ENCODE measurements at places on chromosomes 5 and 9.

GRCh38 chr5:7628248-7628647 lies 222.7 kb downstream of the CFAP90 start:
- no peak for DNase-seq

DNA sequence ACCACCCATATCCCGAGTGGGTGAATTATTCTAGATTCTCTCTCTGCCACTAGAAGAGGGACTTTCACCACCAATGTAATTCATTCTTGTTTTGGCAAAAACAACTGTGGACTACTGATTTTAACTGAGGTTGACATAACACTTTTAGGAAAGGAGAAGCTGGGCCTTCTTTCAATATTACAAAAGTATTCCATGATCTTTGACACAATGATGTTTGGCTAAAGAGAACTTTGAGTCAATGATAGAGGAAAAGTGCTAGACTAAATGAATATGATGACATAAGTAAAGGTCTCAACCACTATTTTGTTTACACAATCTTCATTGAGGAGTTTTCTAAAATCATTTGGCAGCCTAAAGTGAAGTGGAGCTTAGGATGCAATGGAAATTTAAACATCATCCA lies 336.9 kb upstream of the PDE4D start:
- no peak for DNase-seq

- no peak for DNase-seq
Observed at GRCh38 chr9:114511978-114512874, 7.0 kb upstream of the WHRN start.

GRCh38 chr5:39533749-39534148 lies 109.0 kb upstream of the DAB2 start:
- no peak for DNase-seq

DNA sequence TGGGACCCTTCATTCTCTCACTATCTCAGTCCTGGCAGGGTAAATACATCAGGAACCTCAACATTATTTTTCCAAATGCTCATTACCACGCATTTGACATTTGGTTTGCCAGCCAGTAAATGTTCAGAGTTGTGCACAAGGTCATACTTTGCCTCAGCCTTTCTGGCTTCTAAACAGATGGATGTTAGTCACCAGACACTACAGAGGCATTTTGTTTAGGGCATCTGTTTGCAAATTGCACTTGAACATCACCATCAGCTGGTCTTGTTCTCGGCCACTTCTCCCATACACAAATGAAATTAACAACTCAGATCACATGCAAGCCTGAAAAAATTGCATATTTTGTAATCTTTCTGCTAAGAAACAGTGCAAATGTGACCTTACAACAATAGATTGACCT lies 75.0 kb upstream of the SLC1A1 start:
- DNase-seq: no peak

DNA sequence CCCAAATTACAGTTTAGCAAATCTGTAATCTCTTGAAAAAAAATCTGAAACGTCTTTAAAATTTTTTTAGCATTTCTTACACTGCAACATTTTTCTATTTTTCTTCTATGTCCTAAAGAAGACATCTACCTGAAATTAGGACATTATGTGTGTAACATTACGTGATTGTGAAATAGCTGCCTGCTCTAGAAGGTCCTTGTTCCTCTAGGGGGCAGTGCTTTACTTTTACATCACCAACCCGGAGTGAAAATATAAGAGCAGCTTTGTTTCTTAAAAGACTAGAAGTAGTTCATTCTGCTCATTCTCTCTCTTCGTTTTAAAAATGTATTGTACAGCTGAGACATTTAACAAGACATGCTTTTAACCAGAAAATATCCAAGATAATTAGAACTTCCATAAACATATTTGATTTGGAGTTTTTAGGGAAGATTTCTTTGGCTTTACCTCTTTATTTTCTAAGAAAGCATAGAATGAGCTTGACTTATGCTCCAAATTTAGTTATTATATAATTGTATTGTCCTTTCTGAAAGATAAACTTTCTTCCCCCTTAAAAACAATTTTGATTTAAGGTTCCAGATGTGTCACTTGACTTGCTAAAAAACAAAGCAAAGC lies 48.1 kb upstream of the RIOK2 start:
- peak; percentile 79 for DNase-seq

- DNase-seq: no peak
Observed at GRCh38 chr5:179223961-179224360, 121.3 kb downstream of the ADAMTS2 start.

GRCh38 chr5:14669975-14670374 lies 5.5 kb downstream of the OTULIN start:
- peak; percentile 34 for DNase-seq

DNA sequence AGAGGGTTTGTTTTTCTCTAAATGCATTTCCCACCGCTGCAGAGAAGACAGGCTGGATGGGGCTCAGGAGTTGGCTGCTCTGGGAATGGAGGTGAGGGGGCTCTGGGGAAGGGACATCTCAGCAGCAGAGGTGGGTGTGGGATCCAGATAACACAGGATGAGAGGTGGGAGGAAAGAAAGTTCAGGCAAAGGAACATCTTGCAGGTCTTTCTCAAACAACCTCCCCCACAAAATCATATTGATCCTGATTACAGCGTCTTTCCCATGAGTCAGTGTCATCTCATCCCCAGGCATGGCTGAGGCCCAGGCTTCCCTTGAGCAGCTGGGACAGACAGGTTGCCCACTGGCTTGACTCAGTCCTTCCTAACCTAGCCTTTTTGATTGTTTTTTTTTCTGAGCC lies 11.3 kb upstream of the ACSL6 start:
- no peak for DNase-seq

- DNase-seq: no peak
Observed at GRCh38 chr9:108654566-108654965, 201.2 kb downstream of the ACTL7B start.

DNA sequence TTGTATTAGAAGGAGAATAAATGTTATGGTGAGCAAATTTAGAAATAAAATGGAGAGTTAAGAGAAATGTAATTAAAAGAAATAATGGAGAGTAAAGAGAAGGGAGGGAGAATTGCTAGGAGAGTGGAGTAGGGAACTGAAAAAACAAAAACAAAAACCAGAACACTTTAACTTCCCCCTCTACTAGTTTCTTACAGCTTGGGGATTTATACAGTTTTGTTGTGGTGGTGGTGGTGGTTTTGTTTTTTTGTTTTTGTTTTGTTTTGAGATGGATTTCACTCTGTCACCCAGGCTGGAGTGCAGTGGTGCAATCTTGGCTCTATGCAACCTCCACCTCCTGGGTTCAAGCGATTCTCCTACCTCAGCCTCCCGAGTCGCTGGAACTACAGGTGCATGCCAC lies 322.4 kb downstream of the TMEM167A start:
- no peak for DNase-seq

GRCh38 chr9:129511285-129511900 lies 109.5 kb downstream of the C9orf50 start:
- DNase-seq: no peak

DNA sequence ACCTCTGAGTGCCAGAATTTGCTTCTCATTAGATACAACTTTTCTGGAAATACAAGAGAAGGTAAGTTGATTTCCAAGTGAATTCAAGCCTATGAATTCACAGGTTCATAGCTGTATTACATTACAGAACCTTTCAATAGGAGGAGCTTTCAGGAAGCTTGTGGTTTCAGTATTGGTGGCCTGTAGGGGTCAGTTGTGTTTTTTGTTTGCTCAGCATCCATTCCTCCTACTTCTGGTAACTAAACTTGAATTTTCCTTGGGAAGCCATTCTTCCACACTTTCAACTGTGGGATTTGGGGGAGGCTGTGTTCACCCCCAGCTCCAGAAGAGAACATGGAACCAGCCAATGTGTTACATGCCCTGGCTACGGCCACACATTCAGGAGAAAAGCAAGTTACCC lies 5.6 kb upstream of the CYSTM1 start:
- DNase-seq: no peak

DNA sequence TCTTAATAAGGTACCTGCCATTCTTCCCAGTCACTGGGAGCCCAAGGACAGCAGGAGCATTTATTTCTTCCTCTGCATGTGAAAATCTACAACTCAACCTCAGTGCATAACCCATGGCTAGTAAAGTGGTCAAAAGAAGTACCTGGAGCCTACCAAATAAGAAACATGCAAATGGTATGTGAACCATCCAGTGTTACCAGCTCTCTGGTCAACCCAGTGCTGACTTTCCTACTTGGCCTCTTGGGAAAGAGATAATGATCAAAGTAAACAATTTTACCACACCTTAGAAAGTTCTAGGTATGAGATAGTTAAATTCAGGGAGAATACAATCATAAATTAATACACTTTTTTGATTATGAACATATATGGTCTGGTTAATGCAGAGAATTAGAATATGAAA lies 325.6 kb downstream of the ENC1 start:
- no peak for DNase-seq

- DNase-seq: no peak
Observed at GRCh38 chr5:120545951-120546350, 81.9 kb downstream of the PRR16 start.

DNA sequence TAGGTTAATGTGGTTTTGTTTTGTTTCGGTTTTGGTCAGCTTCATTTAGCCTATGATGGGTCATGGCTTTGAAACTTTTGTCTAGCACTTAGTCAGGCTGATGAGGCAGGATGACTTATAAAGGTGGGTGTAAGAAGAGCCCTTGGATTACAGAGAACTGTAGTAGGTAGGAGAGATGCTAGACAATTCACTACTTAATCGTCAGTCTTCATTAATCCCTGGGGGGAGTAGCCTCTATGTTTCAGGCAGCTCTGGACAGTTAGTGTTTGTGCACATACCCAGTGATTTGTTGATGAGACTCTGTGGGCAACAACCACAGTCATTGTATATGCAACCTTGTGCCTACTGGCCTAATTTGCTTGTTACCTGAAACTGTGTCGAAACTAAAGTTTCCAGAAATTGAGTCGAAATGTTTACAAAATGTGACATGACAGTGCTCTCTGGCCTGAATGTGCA lies 113.3 kb downstream of the MTREX start:
- DNase-seq: no peak

- DNase-seq: no peak
Observed at GRCh38 chr5:169174923-169175322, 126.0 kb downstream of the SLIT3 start.

- peak; percentile 99 for DNase-seq
Observed at GRCh38 chr9:113675475-113675941, 200.6 kb upstream of the ZNF618 start.

DNA sequence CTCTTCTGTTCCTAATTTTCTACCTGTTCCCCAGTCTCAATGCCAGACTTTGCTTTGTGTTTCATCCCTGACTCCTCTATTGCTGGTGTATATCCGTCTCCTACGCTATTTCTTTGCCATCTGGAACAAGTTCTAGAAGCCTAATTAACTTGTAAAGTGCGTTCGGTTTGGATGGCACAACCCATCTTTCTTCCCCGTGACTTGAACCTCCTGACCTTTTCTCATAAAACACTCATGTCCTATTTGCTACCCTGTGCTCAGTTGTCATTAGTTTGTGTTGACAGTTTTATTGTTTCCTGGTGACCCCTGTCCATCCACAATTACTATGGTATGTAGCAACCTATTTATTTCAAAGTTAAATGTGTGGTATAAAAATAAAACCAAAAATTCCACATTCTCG lies 323.5 kb downstream of the TLE4 start:
- no peak for DNase-seq

GRCh38 chr9:12748016-12748415 lies 26.8 kb upstream of the LURAP1L start:
- DNase-seq: peak; percentile 45

GRCh38 chr9:89748021-89748670 lies 143.3 kb downstream of the GADD45G start:
- DNase-seq: no peak

- no peak for DNase-seq
Observed at GRCh38 chr5:40649463-40650030, 30.2 kb upstream of the PTGER4 start.

GRCh38 chr5:6632324-6632887 lies 438 bp downstream of the NSUN2 start:
- DNase-seq: no peak

GRCh38 chr5:861442-862366 lies 10.9 kb upstream of the ZDHHC11 start:
- no peak for DNase-seq

Data from fibroblast of upper back skin (primary cell).